ENCODE measurements at places on chromosomes 12 and 14. TPM values are rescaled to one million over a fixed set of nuclear protein-coding genes. Genes with fewer than 3 reads are reported as not detected.

GRCh38 chr14:103118018-103118662, 5.1 kb upstream of the TNFAIP2 start:
- DNase-seq, result no peak

ACOT2 gene
- polyA plus RNA-seq, result 60.3 TPM

DNA sequence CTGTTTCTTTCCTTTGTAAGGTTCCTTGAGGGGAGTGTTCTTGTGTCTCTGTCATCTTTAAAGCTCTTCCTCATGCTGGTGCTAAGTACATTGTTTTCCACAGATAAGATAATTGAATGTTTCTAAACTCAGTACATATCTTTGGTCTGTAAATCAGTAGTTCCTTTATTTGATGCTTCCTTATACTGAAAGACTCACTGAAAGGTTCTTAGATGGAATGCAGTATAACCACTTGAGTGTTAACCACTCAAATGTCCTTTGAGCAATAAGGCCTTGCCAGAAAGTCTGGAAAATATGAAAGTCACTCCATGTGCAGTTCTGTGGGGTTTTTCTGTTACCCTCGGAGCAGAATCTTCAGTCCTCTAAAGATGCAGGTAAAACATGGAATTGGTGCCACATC, 23.0 kb upstream of the RNU6-8 start:
- no peak for DNase-seq

ACOT6 gene
- 0.20 TPM for polyA plus RNA-seq

All from left renal cortex interstitium (tissue), 4 donors.